ENCODE measurements at places on chromosomes 3 and 15. TPM values are rescaled to one million over a fixed set of nuclear protein-coding genes. Genes with fewer than 3 reads are reported as not detected.

DNA sequence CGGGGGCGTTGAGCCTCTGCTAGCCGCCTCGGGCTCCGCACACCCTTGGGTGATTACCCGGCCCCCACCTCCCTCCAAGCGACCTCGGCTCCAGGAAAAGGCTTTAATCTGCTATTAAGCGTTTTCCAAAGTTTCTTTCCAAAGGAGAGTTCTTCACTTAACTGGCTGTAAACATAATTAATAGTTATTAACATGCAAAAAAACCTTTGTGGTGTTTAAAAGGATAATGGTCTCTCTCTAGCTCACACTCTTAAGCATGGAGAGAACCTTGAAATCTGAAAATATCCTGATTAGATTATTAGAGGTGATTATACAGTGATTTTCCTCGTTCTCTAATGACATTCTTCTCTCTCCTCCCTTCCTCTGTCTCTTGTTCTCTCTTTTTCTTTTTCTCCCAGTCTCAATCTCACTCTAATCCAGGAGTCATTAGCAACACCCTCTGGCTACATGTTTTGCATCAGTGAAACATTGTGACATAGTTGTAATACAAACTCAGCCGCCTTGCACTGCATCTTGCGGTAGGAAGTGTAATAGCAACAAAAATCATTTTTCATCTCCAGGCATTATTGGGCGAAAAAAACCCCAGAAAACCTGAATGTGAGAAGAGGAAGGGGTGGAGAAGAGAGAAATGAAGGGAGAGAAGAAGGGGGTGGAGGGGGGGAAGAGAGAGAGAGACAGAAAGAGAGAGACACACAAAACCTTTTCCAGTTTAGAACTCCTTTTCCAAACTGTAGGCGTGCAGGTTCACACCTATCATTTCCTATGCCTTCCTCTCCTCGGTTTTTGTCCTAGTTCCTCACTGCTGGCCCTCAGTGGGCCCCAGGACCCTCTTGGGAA, 24.4 kb downstream of the NR2F2 start:
- DNase-seq: no peak

DNA sequence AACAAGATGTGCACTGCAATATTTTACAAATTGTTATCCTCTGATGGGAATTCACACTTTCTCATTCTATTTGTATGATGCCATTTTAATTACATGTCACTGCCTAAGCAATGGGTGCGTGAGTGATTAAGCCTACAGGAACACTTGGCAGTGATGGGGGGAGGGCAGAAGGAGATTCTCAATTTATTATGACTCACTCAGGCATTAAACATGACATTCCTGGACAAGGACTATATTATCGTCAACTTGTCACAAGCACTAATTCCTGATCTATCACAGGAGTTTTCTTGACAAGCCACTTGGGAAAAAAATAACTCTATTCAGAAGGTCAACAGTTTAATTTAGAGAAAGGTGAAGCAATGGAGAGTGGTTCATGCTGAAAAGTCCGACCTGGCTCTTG, 556.8 kb downstream of the NSUN3 start:
- DNase-seq: no peak

DNA sequence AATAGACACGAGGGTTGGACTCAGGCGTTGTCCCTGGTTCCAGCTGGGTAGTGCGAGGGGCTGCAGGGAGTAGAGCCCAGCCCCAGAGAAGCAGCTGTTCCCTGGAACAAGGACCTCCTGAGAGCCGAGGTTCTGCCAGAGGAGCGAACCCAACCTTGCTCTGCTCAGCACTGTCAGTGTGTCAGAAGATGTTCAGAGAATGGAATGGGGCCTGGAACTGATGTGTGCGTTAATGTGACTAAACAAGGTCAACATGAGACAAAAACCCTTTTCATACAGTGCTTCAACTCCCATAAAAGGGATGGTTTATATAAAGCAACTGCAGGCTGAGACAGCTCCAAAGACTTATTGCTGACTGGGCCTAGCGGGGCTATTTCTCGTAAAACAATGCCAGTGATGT, 35.5 kb upstream of the HACD2 start:
- DNase-seq: no peak

GRCh38 chr15:74451861-74452835, 8.8 kb downstream of the UBL7 start:
- no peak for DNase-seq

- no peak for DNase-seq
Measured at GRCh38 chr3:126180477-126181397, at the start of gene ALDH1L1. ALDH1L1 (minus strand) TSS chr3:126180586; CDS start chr3:126160979, 19,607 bp downstream.

- DNase-seq: no peak
Measured at GRCh38 chr3:184230081-184230602, 757 bp downstream of the VWA5B2 start.

DNA sequence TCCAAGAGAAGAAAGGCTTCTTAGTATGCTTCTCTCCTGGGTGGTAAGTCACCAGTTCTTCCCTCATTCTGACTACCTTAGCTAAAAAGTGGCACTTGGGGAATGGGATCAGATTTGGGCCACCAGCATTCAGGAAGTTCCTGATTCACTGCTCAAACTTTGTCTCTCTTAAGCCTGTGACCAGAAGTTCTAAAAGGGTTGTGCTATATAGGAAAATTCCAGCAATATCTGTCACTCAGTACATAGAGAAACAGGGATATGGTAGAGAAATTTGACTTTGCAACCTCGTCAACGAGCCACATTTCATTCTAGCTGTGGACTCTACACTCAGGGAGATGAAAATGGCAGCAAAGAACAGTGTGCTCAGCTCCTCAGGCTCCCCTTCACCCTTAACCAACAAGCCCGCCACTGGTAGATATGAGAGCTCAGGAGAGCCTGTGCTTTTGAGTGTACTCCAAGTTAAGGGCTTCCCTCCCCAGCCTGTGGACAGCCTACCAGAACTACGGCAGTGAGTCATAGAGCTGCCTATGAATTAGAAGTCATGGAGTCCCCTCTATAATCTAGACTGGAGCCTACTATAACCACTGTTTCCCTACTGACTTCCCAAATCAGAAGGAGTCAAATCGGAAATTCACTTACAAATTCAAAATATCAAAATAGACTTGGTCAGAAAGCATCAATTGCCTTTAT, 52.6 kb upstream of the MYO5C start:
- DNase-seq: no peak

The GOLGA8T gene
- 1.5 TPM for total RNA-seq
